BJ (cell line): ENCODE measurements at places on chromosomes 13 and 19. TPM values are rescaled to one million over a fixed set of nuclear protein-coding genes. Genes with fewer than 3 reads are reported as not detected.

The VMAC gene
- 3.3 and 4.2 TPM in 2 replicates for polyA plus RNA-seq

DNA sequence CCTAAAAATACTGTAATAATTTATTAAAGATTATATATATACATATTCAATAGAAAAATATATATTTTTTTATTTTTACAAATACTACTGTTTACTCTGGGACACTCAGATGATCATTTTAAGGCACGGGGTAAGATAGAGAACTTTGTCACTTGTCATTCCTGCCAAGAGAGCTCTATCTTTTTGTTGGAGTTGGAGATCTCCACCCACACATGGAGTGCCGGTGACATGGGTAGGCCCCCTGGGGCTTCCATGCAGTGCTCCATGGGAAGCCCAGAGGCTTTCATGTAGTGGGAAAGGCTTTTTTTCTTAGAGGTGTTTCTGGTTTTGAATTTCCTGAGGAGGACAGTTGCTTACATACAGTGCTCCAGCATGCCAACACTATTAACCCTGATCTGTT is 81.4 kb downstream of the LMO7 start:
- no peak for DNase-seq

- DNase-seq, result no peak
Measured at GRCh38 chr13:100508996-100509395, 79.6 kb downstream of the GGACT start.

- no peak for DNase-seq
Measured at GRCh38 chr19:49488863-49489537, 1.6 kb downstream of the RPL13A start.

DNA sequence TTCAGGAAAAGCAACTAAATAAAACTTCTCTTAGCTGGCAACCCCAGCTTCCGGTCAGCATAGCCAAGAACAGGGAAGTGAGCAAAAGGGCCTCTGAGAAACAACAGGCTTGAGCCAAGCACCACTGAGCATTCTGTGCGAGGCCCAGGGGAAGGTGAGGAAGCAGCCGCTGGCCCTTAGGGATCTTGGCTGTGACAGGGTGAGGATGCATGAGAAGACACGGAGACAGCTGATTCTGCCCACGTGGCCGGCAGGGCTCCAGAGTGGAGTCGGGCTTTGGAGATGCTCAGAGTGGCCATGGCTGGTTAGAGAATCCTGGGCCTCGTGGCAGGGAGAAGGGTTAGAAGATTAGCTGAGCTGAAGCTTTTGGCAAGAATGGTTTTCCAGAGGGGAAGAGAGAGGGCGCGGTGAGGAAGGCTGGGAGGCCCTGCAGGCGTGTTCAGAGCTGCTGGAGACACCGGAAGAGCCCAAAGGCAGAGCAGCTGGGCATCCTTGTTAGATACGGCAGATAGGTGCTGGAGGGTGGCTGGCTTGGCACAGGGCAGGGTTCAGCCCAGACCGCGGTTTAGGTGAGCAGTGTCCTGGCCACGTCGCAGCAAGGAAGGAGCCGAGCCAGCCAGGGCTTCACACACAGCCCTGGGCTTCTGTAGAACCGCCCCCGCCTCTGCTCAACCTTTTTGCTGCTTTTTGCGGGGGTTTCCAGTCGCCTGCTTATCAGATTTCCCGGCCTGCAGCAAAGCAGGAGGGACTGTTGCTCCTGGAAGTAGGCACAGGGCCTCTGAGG is 17.3 kb downstream of the UPF1 start:
- DNase-seq, result no peak

- DNase-seq, result peak; percentile 92
Measured at GRCh38 chr13:37539976-37540605, 58.5 kb downstream of the POSTN start.

DNA sequence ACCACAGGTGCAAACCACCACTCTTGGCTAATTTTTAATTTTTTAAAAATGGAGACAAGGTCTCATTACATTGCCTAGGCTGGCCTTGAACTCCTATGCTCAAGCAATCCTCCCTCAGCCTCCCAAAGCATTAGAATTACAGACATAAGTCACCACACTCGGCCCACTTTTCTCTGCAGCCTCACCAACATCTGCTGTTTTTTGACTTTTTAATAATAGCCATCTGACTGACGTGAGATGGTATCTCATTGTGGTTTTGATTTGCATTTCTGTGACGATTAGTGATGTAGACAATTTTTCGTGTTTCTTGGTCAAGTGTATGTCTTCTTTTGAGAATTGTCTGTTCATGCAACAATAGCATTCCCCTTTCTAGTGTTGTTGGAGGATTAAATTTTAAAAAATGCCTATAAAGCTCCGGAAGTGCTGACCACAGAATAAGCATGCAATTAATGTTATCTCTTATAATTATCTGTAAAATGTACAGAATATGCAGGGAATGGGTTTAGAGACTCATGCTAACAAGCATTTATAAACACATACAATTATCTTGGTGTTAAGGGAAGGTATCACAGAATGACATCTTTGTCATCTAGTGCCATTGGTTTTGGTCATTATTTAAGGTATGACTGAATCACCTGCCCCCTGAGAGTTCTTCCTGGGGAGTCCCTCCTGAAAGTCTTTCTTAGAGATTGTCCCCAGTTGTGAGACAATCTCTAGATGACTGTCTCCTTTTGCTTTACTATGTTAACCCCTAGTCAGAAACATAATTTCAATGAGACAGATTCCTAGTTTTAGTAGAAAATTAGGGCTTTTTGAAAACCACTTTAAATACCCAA is 118.5 kb upstream of the SERTM1 start:
- no peak for DNase-seq
